Stimulated activated CD4-positive, alpha-beta T cell treated with anti-CD3 and anti-CD28 coated beads, TNF-alpha, amount 100 ng/mL, for 1 hour (primary cell): ENCODE measurements at places on chromosomes 11 and 22.
A peak's percentile ranks its signal among the peaks of the same experiment; 100 is the strongest.

- no peak for DNase-seq
These were observed 69.8 kb downstream of the TRIM29 start for GRCh38 chr11:120068114-120068573.

DNA sequence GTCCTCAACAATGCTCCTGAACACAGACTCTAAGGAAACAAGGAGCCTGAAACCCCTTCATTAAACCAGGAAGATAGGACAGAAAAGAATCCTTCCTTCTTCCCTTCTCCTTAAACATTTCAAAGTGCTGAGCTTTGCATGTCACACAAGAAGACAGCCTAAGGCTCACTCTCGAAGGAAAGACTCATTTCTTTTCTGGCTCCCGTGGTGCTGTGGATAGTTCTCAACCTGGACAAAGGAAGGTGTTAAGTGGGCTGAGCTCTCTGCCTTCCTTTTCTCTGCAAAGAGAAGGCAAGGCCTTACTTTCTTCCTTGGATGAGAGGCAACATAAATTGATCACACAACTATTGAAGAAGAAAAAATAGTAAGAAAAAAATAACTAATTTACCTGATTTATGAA is 452.4 kb upstream of the DDI1 start:
- no peak for DNase-seq

DNA sequence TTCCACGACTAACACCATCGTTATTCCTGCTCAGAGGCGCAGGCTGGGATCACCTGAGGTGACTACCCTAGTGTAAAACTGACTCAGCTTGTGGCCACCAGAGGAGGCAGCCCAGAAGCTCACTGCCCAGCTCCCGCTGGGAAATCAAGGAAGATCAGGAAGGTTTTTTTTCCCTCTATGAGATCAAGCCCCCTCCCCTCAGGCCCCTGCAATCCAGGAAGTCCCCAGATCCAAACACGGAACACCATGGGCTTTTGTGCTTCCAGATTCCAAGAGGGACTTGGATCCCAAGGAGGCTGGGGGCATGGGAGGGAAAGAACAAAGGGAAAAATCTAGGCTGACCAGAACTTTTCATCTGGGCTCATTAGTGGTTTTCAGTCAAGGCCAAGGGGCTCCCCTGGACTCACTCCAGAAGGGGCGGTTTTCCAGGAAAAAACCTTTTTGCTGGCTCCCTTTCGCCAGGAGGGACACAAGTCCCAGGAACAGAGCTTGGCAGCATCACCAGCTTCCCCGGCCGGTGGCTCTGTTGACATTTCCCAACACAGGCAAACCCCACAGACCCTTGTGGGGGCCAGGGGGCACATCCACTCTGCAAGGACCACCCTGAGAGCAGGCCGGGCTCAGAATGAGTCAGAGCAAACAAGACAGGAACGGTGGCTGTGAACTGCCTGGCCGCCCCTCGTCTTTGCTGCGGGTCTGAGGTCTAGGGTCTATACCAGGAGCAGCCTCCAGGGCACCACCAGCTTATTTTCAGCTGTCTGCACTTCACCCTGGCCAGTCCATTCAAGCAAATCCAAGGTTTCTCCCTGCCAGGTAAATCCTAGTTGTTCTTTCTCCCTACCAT is 36.8 kb downstream of the MYH9 start:
- no peak for DNase-seq

DNA sequence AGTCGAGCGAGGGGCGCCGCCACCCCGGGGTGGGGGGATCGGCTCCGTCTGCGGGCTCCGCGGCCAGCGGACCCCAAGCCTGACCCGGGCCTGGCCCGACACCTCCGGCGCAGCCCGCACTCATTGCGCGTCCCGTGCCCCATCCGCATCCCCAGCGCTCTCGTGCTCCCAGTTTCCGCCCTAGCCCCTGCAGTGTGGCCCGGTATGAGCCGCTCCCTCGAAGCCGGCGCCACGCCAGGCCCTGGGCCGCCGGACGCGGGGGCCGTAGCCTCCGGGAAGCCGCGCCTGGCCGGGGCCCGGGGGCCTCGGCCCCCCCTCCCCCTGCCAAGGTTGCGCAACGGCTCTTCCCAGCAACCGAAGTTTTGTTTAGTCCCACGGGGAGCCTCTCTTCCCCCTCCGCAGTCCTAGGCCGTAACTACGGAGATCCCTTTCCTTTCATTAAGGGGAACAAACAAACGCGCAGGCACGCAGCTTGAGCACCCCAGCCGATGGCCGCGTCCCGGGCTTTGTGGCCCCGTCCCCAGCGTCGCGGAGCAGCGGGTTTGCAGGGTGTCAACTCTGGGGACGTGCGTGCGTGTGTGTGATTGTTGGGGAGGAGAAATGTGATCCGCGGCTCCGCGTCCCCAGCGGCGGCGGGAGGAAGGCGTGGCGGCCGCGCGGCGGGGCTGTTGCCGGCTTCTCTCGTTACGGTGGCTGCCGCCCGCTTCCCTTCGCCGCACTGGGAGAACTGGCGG is 883 bp downstream of the HIPK3 start:
- DNase-seq, result peak; percentile 63

GRCh38 chr11:20597680-20598484 is 1.5 kb upstream of the SLC6A5 start:
- no peak for DNase-seq
